ENCODE measurements at places on chromosomes 16 and 17.
A peak's percentile ranks its signal among the peaks of the same experiment; 100 is the strongest.

DNA sequence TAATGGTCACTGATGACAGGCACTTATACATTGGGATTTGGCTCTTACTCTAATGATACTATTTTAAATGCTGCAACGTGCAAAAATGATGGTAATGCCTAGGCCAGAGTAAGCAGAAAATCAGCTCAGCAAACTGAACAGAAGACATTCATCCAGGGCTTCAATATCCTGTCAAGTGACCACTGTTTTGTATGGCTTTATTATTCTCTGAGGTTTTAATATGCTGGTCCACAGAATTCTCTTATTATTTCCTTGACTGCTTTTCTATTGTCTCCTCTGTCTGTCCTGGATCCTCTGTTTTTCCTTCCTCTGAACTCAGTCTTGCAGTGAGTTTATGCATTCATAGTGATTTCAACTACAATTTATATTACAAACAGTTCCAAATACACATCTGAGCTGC, 90.8 kb upstream of the PMFBP1 start:
- no peak for DNase-seq

DNA sequence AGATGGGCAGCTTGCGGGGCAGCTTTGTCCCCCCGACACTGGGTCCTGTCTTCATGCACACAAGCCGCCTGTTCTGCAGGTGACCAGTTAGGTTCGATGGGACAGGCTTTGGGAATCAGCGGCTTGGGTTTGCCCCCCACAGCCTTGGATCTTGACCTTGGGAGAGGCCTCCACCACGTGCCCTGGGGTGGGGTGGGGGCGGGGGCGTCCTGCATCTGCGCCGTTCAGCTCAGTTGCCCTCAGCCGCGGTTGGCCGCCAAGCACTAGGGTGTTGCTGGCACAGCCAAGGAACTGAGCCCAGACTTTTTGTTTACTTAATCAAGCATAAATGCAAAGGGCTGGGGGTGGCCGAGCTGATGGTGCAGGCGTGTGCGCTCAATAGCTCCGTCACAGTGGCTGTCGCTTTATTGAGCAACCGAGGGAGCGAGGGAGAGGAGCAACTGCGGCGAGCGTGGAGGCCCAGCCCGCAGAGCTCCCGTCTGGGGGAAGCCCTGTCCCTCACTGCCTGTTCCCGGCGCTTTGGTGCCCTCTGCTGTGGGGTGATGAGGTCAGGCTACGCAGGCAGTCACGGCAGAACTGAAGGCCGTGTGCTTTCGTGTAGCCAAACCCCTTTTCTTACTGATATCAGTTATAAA, 33.9 kb downstream of the JPH3 start:
- peak; percentile 69 for DNase-seq

- DNase-seq, result peak; percentile 46
These were observed 30.0 kb downstream of the TBC1D16 start for GRCh38 chr17:80005360-80006338.

- DNase-seq, result no peak
These were observed 2.5 kb upstream of the FBXL19 start for GRCh38 chr16:30920891-30921290.

DNA sequence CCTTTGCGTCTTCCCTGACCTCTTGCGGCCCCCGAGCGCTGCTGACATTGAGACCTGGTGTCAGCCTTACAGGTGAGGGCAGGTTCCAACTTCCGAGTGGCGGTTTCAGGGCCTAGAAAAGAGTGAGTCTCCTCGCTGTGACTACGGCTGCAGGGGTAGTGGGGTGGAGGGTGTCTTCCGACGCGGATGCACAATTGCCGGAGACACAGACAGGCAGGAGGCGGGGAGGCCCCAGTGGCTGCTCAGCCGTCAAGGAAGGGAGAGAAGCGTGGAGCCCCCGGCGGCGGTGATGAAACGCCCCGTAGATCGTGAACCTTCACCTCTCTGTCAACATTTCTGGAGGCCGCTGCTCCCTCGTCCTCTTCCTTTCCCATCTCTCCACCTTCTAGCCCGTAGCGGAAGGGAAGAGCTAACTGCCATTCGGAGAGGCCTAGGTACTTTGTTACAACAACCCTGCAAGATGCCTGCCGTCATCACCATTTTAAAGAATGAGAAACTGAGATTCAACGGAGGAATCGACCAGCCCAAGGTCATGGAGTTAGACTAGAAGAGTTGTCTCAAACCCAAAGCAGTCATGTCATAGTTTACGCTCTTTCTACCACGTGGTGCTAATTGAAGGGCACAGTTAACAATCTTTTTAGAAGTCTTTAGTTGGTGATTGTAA, 485 bp downstream of the DNAJA3 start:
- DNase-seq, result peak; percentile 26

DNA sequence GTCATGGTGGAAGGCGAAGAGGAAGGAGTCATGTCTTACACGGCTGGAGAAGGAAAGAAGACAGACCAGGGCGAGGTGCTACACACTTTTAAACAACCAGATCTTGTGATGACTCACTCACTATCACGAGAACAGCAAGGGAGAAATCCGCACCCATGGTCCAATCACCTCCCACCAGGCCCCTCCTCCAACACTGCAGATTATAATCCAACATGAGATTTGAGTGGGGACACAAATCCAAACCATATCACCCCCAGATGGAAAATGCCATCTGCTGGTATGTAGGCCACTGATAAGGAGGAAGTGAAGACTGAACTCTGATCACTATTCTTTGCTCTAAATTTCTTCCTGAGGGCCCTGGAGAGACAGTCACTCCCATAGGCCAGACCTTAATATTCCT, 7.5 kb upstream of the ITGAX start:
- no peak for DNase-seq

GRCh38 chr17:28885951-28886350, 11.6 kb downstream of the FLOT2 start:
- no peak for DNase-seq

- DNase-seq, result no peak
These were observed 1.0 kb downstream of the ITGA3 start for GRCh38 chr17:50056961-50057330.

All from Jurkat, Clone E6-1 (cell line).